NCI-H1694 (cell line): ENCODE measurements at places on chromosomes 4 and X.

DNA sequence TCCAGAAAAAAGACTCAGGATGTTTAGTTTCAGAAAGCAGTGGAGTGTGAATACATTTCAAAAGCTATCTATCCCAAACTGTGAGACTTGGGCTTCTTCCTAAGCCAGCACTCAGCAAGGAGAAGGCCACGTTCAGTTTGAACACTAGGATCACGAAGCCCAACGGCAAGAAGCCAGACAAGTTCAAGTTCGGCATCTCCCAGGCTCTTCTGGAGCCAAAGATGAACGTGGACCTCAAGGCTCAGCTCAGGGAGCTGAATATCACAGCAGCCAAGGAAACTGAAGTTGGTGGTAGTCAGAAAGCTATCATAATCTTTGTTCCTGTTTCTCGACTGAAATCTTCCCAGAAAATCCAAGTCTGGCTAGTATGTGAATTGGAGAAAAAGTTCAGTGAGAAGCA, 7.6 kb downstream of the PLAC1 start:
- no peak for DNase-seq

DNA sequence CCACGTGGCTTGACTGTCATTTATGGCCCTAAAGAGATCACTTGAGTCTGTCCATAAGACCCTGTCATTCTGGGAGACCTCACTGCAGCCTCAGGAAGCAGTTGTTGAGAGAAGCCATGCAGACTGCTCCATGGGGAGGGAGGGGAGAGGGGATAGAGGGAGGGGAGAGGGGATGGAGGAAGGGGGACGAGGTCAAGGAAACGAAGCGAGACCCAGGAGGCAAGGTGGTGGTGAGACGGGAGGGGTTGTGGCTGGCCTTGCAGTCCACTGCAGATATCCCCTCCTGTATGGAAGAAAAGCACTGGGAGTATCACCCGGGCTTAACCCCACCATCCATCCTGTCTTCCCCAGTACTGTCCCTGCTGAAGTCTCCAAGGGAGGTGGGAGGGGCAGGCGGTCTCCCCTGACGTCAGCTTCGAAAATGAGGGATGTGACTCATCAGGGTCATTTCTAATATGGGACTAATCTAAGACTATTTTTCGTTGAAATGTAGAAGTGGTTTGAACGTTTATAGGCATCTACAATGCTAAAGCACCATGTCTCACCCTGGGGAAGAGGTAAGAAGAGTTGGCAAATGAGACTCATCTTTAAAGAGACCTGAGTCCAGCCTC, 5.6 kb downstream of the TMEM255A start:
- DNase-seq, result no peak

DNA sequence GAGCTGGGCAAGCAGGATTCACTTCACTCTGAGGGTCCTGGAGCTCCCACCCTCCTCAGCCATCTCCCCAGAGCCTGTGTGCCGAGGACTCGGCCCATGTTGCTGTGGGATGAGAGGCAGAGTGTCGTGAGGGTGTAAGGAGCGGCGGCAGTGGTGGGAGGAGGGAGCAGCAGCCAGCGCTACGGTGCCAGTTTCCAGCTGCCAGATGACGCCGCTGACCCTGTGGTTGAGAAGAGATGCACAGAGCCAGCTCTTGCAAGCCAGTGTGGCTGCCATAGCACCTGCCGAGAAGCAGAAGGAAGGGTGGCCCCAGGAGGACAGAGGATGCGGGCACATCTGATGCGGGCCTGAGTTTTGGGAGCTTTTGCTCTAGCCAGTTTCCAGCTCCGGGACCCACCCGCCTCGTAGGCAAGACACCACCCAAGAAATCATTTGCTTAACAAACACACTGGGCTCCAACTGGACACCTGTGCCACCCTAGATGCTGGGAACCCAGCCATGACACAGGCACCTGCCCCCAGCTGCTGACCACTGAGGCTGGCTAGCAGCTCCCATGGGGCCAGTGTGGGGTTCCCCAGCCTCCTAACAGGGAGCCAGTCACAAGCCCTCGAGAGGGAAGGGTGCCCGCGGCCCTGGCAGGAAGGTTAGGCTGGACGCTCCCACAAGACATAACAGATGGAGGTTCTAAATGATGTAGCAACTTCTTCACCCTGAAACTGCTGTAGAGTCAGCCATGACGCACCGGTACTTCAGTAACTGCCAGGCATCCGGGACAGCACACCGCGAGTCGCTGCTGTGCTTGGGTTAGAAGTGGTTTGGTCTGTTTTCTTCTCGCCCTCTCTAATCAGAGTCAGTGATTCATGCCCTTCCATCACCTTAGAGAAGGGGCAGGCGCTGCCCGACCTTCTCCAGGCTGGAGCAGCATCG, 8.9 kb downstream of the MSANTD1 start:
- peak; percentile 13 for DNase-seq

GRCh38 chrX:31227250-31227649, 155.4 kb upstream of the FTHL17 start:
- no peak for DNase-seq

DNA sequence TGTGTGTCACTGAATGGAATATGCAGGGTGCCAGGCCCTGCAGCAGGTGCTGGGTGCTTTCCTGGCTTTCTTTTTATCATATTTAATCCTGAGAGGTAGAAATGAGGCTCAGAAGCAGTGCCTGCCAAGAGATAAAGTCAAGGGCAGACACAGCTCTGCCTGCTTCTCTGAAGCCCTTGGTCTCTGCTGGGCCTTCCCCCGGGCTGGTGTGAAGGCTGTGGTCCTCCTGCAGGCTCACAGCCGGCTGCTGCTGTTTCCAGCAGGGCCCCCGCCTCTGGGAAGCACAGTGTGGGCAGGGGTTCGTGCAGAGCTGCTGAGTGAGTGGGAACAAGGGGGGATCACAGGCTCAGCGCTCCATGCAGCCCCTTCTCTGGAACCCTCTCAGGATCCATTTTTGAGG, 49.6 kb downstream of the TBC1D14 start:
- DNase-seq, result no peak

DNA sequence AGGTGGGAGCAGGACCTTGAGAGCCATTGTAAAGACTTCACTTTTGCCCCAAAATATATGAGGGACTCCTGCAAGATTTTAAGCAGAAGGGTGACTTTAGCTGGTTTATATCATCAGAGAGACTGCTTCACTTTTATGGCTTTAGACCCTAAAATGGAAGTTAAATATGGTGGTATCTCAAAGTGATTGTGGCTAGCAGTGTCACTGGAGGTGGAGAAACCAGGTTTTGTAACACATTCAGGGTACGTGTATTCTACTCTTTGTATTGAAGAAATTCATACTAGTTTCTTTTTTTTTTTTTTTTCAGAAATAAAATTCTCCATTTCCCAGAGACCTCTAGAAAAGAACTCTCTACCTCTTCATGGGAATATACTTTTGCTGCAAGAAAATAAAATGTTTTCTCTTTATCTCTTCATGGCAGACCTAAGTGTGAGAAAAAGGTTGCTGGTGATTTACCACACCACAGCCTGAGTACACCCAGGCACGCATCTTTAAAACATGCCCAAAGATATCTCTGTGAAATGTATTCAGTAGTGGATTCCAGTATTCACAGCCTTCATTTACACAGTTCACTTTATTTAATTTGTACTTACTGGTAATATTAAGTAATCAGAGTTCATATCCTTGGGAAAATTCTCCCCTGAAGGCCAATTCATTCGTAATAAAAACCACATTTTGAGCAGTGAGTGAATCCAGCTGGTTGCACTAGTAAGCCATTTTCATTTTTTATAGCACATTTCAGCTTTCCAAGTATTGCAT, 74.3 kb upstream of the GUCY1A1 start:
- DNase-seq, result no peak

GRCh38 chr4:187184508-187184907, 460.9 kb upstream of the FAT1 start:
- no peak for DNase-seq

DNA sequence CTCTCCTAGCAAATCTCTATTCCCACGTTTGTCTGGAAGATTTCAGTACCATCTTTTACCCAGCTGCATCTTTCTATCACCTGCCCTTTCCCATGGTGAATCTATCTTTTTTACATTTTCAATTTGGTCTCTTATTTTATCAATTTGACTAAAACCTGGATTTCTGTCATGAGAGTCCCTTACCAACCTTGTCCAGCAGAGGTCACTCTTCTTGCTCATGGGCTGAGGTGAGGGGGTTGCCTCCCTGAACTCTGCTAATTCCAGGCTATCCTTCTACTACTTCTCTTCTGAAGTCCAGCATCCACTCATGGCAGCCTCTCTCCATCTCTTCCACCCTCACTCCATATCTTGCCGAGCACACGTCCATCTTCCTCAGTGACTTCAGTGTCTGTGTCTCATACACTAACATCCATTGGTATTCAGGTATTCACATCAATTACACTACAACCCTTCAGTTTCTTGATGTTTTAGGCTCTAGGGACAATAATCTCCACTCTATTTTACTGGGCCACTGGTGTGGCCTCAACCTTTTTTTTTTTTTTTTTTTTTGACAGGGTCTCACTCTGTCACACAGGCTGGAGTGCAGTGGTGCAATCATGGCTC, 17.8 kb upstream of the ZNF827 start:
- DNase-seq, result peak; percentile 22

DNA sequence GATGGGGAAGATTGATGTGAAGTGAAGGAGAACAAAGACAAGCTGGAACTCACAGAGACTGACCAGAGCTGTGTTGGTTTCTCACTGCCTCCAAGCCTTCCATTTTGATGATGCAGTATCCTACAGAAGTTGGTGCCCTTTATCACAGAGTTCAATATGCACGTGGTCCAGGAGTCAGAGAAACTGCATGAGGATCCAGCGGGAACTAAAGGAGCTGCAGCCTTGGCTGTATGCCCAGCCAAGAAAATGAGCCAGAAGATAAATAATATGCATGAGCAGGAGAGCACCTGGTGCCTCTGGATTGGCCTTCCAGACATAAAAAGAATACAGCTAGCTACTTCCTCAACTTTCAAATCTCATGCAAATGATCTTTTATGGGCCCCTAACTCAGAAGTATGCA, 44.3 kb upstream of the DCLK2 start:
- no peak for DNase-seq

GRCh38 chrX:71096760-71097032, 1.0 kb downstream of the FOXO4 start:
- no peak for DNase-seq

DNA sequence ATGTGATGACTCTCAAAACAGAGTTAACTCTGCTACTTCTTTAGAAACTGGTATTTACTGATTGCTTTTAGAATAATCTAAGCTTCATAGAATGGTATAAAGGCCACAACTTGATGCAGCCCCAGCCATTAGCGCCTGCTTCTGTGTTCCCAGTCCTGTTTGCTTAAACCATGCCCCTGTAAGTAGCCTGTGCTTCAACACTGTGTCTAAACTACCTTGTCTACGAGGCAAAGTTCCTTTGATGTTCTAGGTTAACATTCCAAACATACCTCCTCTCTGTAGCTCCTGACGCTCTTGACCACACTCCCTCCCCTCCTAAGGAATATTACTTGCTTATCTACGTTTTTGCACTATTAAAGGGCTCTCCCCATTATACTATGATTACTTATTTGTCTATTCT, 352.5 kb upstream of the ADGRL3 start:
- no peak for DNase-seq

DNA sequence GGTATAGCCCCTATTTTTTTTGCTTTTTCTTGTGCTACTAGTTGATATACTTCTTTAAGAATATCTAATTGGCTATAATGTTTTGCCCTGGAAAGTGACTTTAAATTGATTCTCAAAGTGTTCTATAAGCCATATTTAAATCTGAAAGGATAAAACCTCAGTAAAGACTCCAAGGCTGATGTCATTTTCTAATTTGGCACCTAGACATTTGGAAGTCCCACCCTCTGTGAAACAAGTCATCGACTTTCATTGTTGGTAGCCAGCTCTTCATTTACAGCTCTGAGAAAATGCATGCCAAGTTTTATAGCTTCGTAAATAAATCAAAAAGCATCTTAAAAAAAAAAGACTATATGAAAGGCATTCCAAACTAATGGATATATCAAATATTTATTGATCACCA, 18.0 kb upstream of the STAG2 start:
- no peak for DNase-seq

DNA sequence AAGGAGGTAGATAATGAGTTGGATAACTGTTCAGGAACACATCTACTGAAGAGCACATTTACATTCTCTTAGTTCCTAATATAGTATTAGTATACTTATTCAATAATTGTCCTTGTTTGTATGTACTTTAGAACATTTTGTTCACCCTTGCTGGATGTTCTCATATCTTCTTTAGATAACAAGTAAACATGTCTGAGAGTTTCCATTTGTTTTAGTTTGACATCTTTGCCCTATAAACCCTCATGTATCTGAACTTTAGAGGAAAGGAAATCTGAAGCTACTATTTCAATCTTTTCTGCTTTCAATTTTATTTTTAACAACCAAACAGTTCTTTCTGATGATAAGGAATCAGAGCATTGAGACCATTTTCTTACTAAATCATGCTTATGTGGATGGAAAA, 518.6 kb downstream of the RPA4 start:
- DNase-seq, result no peak

DNA sequence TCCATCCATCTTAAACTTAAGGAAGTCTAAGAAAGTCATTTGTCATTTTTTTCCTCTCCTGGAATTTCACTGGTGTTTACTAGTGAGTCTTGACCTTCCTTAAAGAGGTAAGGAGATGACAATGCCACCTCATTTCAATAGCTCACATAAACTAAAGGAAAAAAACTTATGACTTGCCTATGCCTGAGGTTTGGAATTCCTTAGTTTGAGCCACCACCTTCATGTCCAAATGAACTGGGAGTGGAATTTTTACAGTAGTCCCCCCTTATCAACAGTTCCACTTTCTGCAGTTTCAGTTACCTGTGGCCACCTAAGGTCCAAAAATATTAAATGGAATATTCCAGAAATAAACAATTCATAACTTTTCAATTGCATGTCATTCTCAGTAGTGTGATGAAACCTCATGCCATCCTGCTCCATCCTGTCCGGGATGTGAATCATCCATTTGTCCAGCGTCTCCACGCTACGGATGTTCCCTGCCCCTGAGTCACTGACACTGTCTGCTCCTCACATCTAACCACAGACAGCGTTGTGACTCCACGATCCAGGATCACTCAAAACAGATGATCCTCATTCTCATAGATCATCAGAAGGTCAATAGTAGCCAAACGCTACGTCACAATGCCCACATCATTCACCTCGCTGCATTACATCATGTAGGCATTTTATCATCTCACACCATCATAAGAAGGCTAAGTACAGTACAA, 177.4 kb downstream of the SH3KBP1 start:
- DNase-seq, result no peak

GRCh38 chr4:40200875-40201801, 4.3 kb downstream of the RHOH start:
- no peak for DNase-seq

DNA sequence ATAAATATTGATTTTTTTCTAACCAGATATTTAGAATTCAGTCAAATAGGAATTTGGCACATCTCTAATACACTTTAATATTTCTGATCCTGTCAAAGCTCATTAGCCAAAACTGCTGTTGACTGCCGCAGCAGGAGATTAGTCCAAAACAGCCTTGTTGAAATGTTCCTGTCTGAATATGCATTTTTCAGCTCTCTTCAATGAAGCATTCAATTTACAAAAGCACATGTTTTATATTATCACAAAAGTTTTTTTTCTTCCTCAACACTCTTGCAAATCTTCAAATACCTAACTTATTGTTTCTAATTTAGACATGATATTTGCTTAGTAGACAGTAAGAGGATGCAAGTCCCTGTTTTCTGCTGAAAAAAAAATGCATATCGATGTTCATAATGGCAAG, 140.9 kb downstream of the SPATA18 start:
- DNase-seq, result no peak

GRCh38 chr4:23084559-23085248, 392.0 kb downstream of the GBA3 start:
- DNase-seq, result no peak

GRCh38 chrX:136659174-136659573, 11.2 kb downstream of the CD40LG start:
- DNase-seq, result no peak

- DNase-seq, result no peak
Observed at GRCh38 chr4:181372014-181372413, 871.2 kb upstream of the TENM3 start.
